ENCODE measurements at places on chromosomes 2 and 18.

GRCh38 chr2:46387292-46387691 lies 90.1 kb downstream of the EPAS1 start:
- DNase-seq = no peak

- DNase-seq = no peak
Measured at GRCh38 chr2:185644828-185645227, 93.8 kb upstream of the FSIP2 start.

GRCh38 chr2:64738026-64738425 lies 84.3 kb upstream of the SERTAD2 start:
- no peak for DNase-seq

- DNase-seq = no peak
Measured at GRCh38 chr18:77131100-77131651, 1.4 kb downstream of the MBP start.

GRCh38 chr18:21853016-21853415 lies 112.4 kb downstream of the MIB1 start:
- no peak for DNase-seq

GRCh38 chr18:75071484-75071785 lies 137.5 kb downstream of the PTGR3 start:
- no peak for DNase-seq

GRCh38 chr2:231124838-231125568 lies at the start of gene HTR2B:
Gene HTR2B, minus strand, starts transcription at chr2:231125042. Its CDS starts 1,278 bp downstream, at chr2:231123764.
- DNase-seq = no peak

- no peak for DNase-seq
Measured at GRCh38 chr2:20657522-20658235, 6.8 kb upstream of the HS1BP3 start.

Data from HS-27A (cell line).